ENCODE measurements at places on chromosomes 5 and 9. TPM values are rescaled to one million over a fixed set of nuclear protein-coding genes. Genes with fewer than 3 reads are reported as not detected.

Gene EDIL3
- total RNA-seq: 19.3 TPM

Gene EXD3
- 7.6 TPM for total RNA-seq

DNA sequence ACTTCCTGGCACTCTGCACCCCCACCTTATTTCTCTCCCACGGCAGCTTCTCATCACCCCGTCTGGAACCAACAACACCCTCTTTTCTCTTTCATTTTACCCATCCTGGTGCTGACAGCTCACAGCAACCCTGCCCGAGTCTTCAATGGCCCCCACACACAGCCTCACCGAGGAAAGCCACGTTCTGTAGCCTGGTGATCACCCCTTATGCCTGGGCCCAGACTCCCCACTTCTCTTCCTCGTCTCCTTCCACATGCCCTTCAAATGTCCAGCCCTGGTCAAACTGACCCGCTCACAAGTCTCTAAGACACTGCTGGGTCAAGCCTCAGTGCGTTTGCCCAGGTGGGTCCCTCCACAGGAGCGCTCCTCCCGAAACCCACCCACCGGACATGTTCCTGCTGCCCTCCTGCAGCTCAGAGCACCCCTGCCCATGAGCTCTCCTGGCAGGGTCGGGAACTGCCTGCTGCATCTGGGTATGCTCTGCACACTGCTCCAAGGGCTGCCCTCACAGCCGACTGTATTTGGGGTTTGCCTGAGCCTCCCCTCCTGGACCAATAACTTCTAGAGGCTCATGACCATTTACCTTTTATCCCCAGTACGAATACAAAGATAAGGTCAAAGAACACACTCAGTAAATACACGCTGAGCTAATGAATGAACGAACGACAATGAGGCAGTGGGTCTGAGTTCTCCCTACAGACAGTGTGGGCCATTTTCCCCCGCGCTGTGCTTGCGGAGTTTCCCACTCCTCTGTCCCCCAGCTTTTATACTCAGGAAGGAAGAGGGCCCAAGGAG, 154.7 kb upstream of the PHYKPL start:
- no peak for DNase-seq

DNA sequence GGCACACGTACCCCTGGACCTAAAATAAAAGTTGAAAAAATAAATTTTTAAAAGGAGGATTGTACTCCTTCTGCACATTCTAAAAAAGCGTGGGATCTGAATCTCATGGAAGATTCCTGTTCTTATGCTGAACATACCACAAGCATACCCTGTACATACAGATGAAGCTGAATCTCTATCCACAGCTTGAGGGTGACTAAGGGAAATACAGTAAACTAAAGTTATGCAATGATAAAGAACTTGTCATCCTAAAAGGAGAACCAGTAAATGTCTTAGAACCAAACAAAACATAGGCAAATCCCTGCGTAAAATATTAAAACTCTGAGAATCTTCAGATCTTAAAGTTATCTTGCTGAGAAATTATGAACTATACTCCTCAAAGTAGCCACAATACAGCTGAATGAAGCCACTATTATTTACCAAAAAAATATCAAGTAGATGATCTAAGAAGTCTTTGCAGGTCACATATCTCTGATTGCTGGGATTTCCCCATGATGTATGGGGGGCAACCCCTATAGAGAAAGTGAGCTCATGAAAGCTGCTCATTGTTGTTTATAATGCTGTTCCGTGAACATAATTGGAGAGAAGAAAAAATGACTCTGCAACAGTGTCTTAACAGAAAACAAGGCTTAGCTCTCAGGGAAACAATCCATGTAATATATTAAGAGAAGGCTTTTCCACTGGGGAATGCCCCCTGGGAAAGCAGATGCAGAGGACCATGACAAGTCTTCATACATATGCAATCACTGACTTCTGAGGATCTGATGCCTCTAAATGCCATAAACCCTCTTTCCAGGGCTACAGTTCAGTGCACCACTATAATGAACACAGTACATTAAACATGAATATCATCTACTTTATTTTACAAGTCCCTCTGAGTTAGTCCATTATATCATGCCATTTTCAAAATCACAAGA, 210.1 kb downstream of the EPB41L4A start:
- no peak for DNase-seq

- DNase-seq: no peak
These were observed 416.5 kb upstream of the POU5F2 start for GRCh38 chr5:94157704-94158539.

Gene ATOX1
- 52.1 TPM for total RNA-seq

GRCh38 chr5:59275510-59276324, 617.8 kb downstream of the PDE4D start:
- DNase-seq: peak; percentile 44

DNA sequence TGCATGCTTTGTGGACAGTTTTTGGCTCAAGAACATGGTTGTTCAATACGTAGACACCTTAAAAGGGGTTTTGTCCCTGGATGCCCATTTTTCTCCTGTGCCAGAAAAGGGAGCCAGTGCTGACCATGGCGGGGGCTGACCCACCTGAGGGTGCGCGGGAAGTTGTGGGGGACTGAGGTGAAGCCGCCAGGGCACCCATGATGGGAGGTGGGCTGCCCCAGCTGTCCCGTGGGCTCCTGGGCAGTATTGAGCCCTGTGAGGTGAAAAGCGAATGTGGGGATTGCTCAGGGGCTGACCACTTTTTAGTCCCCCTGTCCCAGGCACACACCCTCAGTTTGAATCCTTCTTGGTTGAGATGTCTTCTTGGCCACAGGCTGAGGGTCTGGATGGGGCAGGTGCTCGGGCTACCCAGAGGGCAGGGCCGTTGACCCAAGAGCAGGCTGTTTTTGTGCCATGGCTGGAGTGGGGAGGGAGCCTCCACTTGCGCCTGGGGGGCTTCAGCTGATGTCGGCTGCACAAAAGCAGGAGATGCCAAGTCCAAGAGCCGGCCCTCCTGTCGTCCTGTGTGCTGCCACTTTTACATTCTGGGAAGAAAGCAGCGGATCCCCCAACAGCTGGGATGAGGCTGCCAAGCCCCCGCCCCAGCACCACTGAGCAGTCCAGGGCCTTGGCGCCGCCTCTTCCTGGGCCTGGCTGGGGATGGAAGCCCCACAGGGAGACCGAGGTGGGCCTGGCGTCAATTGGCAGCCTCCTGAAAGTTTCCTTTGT, 120.1 kb downstream of the WNK2 start:
- DNase-seq: no peak

DNA sequence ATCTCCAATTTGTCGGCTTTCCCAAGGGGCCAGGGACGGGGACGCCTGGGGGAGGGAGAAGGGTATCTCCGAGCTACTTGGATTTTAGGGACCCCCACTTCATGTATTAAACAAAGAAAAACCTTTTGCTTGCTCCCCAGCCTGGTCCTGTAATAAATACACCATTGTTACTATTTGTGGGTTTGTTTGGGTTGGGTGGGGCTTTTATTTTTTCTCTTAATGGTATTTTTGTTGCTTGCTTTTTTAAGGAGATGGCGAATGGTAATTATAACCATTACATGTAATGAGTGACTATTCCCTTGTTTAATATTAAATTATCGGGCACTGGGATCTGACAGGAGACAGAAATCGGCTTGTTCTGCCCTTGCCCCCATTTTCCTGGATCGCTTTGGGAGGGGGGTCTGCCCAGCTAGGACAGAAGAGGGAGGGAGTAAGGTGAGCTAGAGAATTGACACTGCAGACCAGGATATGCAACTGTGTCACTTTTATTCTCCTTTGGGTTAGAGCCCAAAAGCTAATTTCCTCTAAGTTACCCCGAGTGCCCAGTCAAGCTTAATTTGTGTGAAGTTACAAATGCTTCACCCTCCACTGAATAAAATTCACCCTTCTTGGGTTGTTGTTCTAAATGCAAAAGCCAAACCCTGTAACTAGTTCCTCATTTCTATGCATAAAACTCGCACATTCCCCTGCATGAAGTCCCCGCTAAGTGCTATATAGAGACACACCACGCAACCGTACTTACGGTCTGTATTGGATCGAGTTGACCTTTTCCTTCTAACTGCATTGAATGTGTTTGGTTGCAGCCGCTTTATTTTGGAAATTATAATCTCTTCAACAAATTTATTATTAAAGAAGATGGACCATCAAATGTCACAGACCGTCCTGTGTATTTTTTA, 1.6 kb upstream of the ZNF608 start:
- DNase-seq: peak; percentile 81

- DNase-seq: no peak
These were observed 30.2 kb downstream of the CYSTM1 start for GRCh38 chr5:140205216-140205615.

- no peak for DNase-seq
These were observed 58.8 kb downstream of the MEF2C start for GRCh38 chr5:88824141-88824540.

DNA sequence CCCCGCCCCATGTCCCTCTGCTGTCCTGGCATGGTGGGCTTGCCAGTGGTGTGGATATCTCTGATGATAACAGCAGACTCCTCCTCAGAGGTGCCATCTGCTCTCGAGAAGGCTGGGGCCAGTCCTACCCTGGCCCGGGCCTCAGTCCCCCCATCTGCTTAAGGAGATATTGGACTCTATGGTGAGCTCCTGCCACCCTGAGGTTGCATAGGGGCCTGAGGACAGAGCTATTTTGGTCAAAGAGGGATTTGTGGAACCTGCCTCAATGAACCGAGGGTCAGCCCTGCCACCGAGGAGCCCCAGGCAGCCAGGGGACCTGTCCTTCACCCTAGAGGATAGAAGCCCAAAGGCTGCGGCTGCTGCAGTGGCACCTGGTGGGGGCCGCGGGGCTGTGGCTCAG, 32.6 kb downstream of the NTNG2 start:
- DNase-seq: no peak

GRCh38 chr9:121273064-121273775, 5.3 kb downstream of the GSN start:
- no peak for DNase-seq

DNA sequence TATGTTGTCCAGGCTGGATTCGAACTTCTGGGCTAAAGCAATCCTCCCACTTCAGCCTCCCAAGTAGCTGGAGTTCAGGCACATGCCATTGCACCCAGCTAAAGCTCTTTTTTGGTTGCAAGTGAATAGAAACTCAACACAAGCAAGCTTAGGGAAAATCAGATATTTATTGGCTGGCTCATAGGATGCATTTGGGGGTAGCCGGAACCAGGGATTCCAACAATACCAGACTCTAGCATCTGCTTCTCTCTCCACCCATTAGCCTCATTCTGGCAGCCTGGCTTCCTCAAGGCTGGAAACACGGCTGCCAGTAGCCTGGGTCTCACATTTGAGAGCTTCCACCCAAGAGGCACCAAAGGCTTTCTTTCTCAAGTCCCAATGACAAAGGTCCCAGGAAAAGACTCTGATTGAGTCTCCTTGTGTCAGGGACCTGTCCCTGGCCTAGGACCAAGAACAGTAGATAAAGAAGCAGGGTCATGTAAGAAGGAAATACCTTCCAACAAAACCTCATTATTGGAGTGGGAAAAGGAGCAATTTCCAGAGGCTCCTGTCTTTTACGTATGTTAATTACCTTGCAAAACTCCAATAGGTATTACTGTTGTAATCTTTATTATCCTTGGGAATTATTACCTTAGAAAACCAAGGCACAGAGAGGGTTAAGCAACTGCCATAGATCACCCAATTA, 23.0 kb upstream of the B4GALT1 start:
- DNase-seq: no peak

- DNase-seq: no peak
These were observed 1051.5 kb upstream of the C9orf72 start for GRCh38 chr9:28624771-28625170.

DNA sequence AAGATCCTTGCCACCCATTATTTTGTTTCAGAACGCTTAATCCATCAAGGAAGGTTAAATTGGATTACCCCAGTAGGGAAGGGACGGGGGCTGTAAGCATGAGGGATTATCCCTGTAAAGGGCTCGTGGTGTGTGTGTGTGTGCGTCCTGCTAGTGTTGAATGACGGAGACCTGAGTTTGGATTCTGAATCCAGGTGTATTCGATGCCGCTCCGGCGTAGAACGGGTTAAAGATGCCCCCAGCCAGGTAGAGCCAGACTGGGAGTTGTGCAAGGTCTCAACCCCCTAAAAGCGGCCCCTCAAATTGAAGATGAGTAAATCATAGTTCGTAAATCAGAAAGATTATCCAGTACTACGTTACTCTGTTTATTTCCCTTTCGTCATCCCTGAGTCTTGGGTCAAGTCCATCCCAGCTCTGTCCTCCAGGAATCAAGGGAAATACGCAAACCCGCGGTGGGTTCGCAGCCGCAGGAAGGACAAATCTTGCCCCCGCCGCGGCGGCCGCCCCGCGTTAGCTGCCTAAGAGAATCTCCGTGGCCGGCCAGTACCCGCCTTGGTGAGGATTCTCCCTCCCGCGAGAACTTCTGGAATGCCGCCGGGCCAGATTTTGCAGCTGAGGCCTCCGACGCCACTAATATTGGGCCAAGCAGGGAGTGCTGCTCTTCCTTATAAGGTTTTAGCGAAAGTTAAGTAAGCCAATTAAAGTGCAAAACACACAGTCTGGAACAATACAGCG, 586 bp upstream of the MTAP start:
- DNase-seq: peak; percentile 83

- DNase-seq: peak; percentile 46
These were observed 14.4 kb downstream of the F2RL2 start for GRCh38 chr5:76608833-76609232.

Gene HTR4
- total RNA-seq: not detected

Gene GABRG2
- total RNA-seq: not detected

DNA sequence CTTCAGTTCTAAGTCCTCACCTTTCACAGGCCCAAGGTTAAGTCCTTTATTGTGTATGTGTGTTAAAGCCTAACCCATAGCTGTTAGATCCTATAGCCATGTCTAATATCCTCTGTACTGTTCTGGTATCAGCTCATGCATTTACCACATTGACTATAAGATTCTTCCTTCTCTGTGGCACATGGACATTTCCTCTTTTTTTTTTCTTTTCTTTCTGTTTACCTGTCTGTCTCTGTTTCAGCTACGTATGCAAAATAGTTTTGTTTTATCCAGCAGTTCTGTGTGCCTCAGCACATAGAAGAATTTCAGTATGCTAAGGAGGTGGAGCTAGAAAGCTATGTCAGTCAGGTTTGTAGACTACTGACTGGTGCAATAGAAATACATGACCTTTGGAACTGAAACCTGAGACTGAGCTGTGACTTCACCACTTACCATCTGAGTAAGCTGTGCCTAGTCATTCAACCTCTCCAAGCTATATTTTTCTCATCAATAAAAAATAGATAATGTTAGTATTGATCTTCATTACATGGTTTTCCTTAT, 155.6 kb upstream of the VLDLR start:
- DNase-seq: no peak

Gene SPATA31A3
- total RNA-seq: not detected

Gene TAL2
- 1.7 TPM for total RNA-seq

GRCh38 chr5:78666041-78666444, 17.5 kb upstream of the LHFPL2 start:
- no peak for DNase-seq

GRCh38 chr9:110128664-110129329, 79.2 kb downstream of the C9orf152 start:
- DNase-seq: no peak

- DNase-seq: peak; percentile 20
These were observed 12.7 kb downstream of the C9orf153 start for GRCh38 chr9:86246752-86247161.

All from skin of body (tissue), 3 donors.